ENCODE measurements at places on chromosomes 11 and 22.

- DNase-seq = no peak
These were observed 292 bp downstream of the SCGB2A1 start for GRCh38 chr11:62208785-62209144.

DNA sequence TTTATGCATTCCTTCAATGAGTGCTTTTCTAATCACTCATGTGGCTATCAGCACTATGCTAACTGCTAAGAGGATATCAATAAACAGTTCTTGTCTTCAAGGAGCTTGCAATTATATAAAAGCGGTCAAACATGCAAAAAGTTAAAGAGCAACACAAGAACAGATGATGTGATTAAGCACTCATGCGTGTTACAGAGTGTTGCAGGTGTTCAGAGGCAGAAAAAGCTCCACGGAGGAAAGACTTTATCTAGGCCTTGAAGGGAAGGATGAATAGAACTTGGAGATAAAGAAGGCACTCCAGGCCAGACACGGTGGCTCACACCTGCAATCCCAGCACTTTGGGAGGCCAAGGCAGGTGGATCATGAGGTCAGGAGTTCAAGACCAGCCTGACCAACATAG, 13.6 kb downstream of the CD3E start:
- DNase-seq = no peak

GRCh38 chr22:49873228-49873940, 19.7 kb downstream of the ZBED4 start:
- DNase-seq = no peak

- DNase-seq = no peak
These were observed 9.6 kb upstream of the PANX2 start for GRCh38 chr22:50160947-50161346.

- no peak for DNase-seq
These were observed 564.5 kb upstream of the B3GAT1 start for GRCh38 chr11:134976551-134976950.

- no peak for DNase-seq
These were observed 17.0 kb upstream of the TMEM218 start for GRCh38 chr11:125128450-125128849.

- DNase-seq = no peak
These were observed 191.0 kb upstream of the LARGE1 start for GRCh38 chr22:34111210-34111824.

GRCh38 chr11:71917646-71918140, 10.7 kb downstream of the XNDC1N start:
- no peak for DNase-seq
